ENCODE measurements at places on chromosomes 2 and 18. TPM values are rescaled to one million over a fixed set of nuclear protein-coding genes. Genes with fewer than 3 reads are reported as not detected.

DNA sequence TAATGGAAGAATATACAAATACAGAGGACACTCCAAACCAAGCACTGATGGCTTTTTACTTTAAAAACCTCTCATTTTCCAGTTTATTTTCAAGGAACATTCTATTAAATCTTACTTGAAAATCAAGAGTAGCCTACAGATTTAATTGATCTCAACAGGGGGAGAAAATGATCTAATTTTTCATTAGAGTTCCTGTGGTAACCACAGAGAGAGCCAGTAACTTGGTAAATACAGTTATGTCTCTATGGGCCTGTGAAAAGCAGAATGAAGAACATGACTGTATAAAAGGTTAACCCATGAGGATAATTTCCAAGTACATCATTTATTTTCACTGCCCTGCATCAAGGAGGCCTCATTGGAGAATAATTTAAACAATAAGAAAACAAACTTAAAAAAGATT, 39.8 kb upstream of the ITPRID2 start:
- DNase-seq, result no peak
- no peak overlapping the region for H3K4me3 ChIP-seq
- H3K36me3 ChIP-seq, result no peaks in the 10 kb centered on the region
- H3K4me1 ChIP-seq, result peaks cover 9% of the 10 kb centered on the region
- H3K27ac ChIP-seq, result no peak overlapping the region
- no peaks in the 10 kb centered on the region for H3K27me3 ChIP-seq

GRCh38 chr2:159600752-159601151, 15.6 kb downstream of the BAZ2B start:
- no peak overlapping the region for H3K4me3 ChIP-seq
- H3K27me3 ChIP-seq, result no peaks in the 10 kb centered on the region
- no peak overlapping the region for H3K27ac ChIP-seq
- DNase-seq, result peak; percentile 10
- peaks cover 9% of the 10 kb centered on the region for H3K4me1 ChIP-seq

DNA sequence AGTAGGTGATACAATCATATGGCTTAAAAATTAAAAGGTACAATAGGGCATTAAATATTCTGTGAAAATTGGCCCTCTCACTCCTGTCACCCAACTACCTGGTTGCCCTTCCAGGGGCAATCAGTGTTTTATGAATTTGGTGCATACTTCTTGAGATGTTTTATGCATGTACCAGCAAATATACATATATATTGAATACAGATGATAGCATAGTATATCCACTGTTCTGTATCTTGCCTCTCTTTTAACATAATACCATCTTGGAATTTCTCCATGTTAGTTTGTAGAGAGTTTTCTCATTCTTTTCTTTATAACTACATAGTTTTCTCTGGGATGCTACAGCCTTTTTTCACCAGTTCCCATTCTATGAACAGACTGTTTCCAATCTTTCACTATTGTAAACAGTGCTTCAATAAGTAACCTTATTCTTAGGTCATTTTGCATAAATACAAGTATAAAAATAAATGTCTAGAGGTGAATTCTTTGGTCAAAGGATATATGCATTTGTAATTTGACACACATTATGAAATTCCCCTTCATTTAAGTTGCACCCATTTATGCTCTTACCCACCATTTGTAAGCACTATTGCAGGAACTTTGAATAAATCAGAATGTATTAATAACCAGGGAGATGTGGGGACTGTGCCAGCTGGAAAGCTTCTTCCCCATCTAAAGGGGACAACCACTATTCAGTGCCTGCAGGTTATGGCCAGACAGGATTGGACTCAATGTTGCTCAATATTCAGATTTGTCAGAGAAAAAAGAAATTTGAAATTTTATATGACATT, 225.4 kb downstream of the STK39 start:
- DNase-seq, result no peak
- no peaks in the 10 kb centered on the region for H3K27me3 ChIP-seq
- H3K36me3 ChIP-seq, result peaks cover 12% of the 10 kb centered on the region
- no peak overlapping the region for H3K27ac ChIP-seq
- no peaks in the 10 kb centered on the region for H3K4me1 ChIP-seq

DNA sequence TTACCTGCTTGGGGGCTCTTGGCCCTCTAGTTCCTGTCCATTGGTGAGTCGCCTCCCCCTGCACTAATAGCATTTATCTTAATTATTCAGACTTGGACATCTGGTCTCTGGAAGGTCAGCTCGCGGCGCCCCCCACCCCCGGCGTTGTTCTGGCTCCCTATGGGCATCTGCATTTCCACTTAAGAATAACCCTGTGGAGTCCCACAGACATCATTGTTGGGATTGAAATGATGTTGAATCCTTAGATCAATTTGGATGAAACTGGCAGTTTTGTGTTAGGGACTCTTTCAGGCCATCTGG, 313.8 kb upstream of the HS6ST1 start:
- no peak overlapping the region for H3K4me3 ChIP-seq
- H3K4me1 ChIP-seq, result no peaks in the 10 kb centered on the region
- peaks cover 3% of the 10 kb centered on the region for H3K27me3 ChIP-seq
- no peak for DNase-seq
- no peak overlapping the region for H3K27ac ChIP-seq

DNA sequence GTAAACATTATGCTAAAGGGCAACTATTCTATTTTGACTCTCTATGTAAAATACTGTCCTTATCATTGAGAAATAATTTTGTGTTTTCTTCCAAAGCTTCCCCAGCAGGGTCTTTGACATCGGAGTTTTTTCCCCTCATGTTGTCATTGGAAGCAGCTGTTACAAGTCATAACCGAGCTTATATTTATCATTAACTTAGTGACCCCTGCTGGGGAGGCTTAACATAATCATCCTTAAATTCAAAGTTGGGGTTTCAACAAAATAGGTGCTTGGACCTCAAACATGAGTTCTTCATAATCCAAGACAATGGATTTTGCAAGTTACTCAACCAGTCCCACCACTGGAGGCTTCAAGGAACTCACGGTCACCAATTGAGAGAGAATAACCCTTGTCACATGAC, 330.9 kb downstream of the DCC start:
- no peak overlapping the region for H3K4me3 ChIP-seq
- no peaks in the 10 kb centered on the region for H3K36me3 ChIP-seq
- no peak overlapping the region for H3K27ac ChIP-seq
- no peak for DNase-seq
- no peaks in the 10 kb centered on the region for H3K4me1 ChIP-seq
- H3K27me3 ChIP-seq, result no peaks in the 10 kb centered on the region

- DNase-seq, result peak; percentile 90
- H3K4me1 ChIP-seq, result peaks cover 8% of the 10 kb centered on the region
- H3K27me3 ChIP-seq, result no peaks in the 10 kb centered on the region
- peaks cover 12% of the 10 kb centered on the region for H3K36me3 ChIP-seq
Measured at GRCh38 chr2:3303583-3304406, 73.8 kb downstream of the EIPR1 start.

- no peak overlapping the region for H3K27ac ChIP-seq
- no peak for DNase-seq
- H3K4me1 ChIP-seq, result no peaks in the 10 kb centered on the region
- no peaks in the 10 kb centered on the region for H3K36me3 ChIP-seq
Measured at GRCh38 chr2:183594150-183594549, 469.9 kb downstream of the NUP35 start.

DNA sequence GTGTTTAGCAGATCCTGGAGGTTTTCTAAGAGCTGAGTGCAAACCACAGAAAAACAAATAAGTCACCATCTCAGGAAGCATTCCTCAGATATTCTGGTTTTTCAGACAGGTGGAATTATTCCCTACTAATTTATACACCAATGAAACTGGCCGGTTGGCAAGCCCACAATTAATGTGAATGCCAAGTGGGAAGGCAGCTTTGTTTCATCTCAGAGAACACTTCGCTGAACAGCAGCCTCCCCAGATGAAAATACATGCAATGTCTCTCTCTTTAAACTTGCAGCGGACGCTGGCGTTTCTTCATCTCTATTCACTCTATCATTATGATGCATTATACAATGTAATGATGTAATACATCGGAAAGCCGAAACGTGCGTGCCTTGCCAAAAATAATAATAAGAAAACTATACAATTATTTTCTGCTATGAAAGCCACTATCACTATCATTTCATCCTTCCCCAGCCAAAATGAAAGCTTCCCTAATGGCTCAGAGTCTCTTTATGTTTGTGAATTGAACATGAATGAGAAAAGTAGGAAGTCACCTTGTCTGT, 649.4 kb downstream of the BCL11A start:
- no peak for DNase-seq
- no peaks in the 10 kb centered on the region for H3K27me3 ChIP-seq
- H3K4me3 ChIP-seq, result no peak overlapping the region
- no peaks in the 10 kb centered on the region for H3K36me3 ChIP-seq
- no peak overlapping the region for H3K27ac ChIP-seq

- H3K36me3 ChIP-seq, result no peaks in the 10 kb centered on the region
- H3K27ac ChIP-seq, result no peak overlapping the region
- H3K4me3 ChIP-seq, result no peak overlapping the region
- peaks cover 12% of the 10 kb centered on the region for H3K4me1 ChIP-seq
- no peaks in the 10 kb centered on the region for H3K27me3 ChIP-seq
- DNase-seq, result no peak
Measured at GRCh38 chr18:3224223-3224622, 4.5 kb upstream of the MYOM1 start.

DNA sequence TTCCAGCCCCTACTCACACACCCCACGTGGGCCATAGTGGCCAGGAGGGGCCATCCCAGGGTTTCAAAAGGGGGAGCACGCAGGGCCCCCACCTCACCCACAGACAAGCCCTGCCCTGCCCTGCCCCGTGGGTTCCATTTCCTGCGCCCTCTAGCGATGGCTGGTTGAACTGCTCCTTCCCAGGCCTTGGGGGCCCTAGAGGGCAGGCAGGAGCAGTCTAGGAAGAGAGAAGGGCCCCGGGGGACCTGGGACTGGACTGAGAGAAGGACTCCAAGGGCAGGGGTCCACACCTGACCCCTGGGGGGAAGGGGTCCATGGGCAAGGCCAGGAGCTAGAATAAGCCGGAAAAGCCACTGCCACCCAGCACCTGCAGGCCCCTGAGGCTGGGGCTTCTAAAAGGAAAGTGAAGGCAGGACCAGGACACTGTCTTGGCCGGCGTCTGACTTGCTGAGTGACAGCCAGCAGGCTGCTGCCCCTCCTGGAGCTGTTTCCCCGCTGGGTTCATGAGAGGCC, 10.1 kb downstream of the CYP26B1 start:
- peak; percentile 79 for DNase-seq
- H3K27ac ChIP-seq, result no peak overlapping the region
- H3K4me3 ChIP-seq, result no peak overlapping the region
- H3K4me1 ChIP-seq, result no peaks in the 10 kb centered on the region
- H3K27me3 ChIP-seq, result peaks cover 6% of the 10 kb centered on the region

DNA sequence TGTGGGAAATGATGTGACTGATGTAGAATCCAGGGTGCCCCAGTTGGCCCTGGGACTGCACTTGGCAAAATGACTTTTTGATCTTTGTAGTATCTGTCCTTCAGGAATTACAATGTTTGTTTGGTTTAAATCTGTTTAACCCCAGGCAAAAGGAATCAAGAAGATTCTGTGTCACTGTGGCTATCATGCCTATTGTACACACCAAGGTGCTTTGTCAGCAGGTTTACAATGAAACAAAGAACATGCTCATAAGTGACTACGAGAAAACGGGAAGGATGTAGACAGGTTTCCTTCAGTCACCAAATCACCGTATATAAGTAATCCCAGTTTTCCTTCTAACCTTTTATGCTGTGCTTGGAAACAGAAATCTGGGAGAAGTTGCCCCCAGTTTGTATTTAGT, 109.5 kb downstream of the RTN4 start:
- H3K4me1 ChIP-seq, result peaks cover 5% of the 10 kb centered on the region
- no peak overlapping the region for H3K4me3 ChIP-seq
- no peaks in the 10 kb centered on the region for H3K36me3 ChIP-seq
- no peak overlapping the region for H3K27ac ChIP-seq
- DNase-seq, result no peak
- H3K27me3 ChIP-seq, result no peaks in the 10 kb centered on the region

- peaks cover 6% of the 10 kb centered on the region for H3K27me3 ChIP-seq
- H3K27ac ChIP-seq, result peak overlapping the region; percentile 89
- peaks cover 27% of the 10 kb centered on the region for H3K4me1 ChIP-seq
Measured at GRCh38 chr2:45649858-45650811, 1.3 kb upstream of the PRKCE start.

DNA sequence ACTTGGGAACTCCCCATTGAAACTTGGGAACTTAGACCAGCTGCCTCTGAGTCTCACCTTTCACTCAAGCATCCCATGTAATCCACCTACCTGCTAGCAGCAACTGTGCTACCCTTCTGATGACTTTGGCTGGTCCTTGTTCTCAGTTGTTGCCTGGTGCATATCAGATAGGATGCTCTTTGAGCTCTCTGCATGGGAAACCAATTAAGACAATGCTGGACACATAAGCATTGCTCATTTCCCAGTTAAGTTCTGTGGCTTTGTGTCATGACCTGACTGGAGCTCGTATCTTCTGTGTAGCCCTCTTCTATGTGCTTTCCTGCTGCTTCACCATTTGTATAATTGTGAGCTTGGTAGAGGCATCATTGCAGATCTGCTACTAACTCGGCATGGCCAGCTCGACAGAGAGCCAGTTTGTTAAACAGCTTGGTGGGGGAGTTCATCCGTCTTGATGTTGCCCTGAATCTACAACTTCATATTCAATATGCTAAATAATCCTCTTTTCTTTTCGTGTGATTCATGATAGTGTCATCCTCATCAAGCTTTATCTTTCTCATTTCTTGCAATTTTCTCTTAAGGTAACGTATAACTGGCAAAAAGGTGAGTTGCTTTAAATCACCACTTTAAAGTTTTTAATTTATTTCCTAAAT, 447.5 kb upstream of the SLC14A2 start:
- no peak overlapping the region for H3K4me3 ChIP-seq
- no peak overlapping the region for H3K27ac ChIP-seq
- peaks cover 4% of the 10 kb centered on the region for H3K27me3 ChIP-seq
- no peaks in the 10 kb centered on the region for H3K4me1 ChIP-seq
- DNase-seq, result no peak

DNA sequence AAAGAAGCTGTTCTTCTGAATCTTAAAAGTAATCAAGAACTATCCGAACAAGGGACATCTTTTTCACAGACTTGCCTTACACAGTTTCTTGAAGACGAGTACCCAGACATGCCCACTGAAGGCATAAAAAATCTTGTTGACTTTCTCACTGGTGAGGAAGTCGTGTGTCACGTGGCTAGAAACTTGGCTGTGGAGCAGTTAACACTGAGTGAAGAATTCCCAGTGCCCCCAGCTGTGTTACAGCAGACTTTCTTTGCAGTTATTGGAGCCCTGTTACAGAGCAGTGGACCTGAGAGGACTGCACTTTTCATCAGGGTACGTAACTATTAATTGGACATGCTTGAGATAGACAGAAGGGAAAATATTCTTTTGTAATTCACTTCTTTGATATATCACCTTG, 2.4 kb downstream of the MRPL44 start:
- DNase-seq, result no peak
- H3K27me3 ChIP-seq, result no peaks in the 10 kb centered on the region
- H3K27ac ChIP-seq, result peak overlapping the region; percentile 30
- peak overlapping the region; percentile 35 for H3K4me3 ChIP-seq

The GCKR gene
- total RNA-seq, result not detected

The ZRANB3 gene
- total RNA-seq, result 16.5 TPM

The C1QL2 gene
- not detected for total RNA-seq

All from activated CD4-positive, alpha-beta T cell treated with anti-CD3 and anti-CD28 coated beads for 36 hours (primary cell).